ENCODE measurements at places on chromosomes 7 and 10.

DNA sequence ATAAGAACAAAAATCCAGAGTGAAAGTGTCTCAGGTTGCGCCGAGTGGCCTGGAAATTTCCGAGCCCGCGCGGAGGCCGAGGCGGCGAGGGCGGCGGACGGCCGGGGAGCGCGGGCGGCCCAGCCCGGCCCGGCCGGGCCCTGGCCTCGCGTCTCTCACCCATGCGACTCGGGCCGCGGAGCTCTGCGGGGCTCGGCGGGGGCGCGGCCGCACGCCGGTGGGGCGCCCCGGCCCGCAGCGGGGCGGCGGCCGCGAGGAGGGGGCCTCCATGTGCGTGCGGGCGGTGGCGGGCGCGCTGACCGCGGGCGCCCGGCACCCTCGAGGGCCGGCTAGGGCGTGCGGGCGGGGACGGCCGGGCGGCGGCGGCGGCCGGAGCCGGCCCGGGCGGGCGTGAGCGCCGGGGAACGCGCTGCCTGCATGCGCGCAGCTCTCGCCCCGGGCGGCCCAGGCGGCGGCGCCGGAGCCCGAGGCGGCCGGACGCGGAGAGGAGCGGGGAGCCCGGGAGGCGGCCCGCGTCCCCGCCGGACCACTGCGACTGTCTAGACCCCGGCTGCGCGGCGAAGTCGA is 302 bp upstream of the EN2 start:
- DNase-seq: no peak

DNA sequence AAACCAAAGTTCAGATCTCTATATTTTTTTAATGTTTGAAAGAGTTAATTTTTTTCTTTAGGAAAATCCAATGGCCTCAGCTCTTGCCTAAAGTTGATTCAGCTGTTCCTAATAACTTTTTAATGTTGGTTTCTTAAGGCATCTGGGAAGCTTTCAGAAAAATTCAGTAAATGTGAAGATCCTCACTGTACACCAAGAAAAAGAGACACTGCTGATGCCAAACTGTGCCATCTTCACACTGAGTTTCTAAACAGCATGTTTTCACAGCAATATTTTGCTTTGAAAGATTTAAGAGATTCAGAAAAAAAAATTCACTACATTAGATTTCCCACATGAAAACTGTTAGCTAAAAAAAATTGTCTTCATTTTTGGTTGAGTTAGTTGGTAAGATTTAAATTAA is 249.4 kb downstream of the NEBL start:
- DNase-seq: no peak

- DNase-seq: no peak
These were observed 222.1 kb upstream of the RHOBTB1 start for GRCh38 chr10:61166065-61166464.

GRCh38 chr7:101990811-101991418 is 173.5 kb downstream of the CUX1 start:
- no peak for DNase-seq

DNA sequence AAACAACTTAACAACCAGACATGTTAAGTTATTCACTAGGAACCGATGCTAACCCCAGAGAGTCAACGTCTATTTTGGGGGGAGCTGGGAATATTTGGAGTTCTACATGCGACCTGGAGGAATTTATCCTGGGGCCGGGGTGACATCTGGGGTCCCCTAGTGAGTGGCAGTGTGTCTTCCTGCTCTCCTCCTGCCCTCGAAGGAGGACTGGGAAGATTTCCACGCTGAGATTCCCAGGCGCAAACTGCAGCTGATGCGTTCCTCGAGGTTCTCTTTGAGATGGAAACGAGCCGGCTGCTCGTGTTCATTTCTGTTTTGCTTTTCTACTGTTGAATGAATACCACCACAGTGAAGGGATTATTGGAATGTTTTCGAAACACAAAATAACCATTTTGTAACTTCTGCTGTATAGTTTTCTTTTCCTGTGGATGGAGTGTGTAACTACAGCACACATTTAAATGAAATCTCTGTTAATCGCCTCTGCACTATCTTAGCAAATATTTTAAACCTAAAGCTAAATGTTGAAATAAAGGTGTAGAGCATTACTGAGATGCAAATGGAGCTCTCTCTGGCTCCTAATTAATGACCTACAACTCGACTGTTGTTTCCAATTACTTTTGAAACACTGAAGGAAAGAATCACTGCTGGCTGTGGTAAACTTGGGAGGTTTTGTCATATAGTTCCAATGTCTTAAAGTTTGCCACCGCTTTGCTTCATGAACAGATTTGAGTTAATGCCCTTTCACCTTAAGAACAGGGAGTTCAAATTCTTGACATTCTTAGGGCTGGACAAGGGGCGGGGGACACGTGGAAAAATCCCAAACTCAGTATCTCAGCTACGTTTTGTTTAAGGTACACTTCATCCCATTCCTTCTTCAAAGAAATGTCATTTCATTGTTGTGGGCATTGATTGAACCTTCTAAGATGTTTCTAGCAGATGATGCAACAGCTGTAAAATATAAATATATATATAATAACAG is 21.1 kb downstream of the GATA3 start:
- DNase-seq: no peak

DNA sequence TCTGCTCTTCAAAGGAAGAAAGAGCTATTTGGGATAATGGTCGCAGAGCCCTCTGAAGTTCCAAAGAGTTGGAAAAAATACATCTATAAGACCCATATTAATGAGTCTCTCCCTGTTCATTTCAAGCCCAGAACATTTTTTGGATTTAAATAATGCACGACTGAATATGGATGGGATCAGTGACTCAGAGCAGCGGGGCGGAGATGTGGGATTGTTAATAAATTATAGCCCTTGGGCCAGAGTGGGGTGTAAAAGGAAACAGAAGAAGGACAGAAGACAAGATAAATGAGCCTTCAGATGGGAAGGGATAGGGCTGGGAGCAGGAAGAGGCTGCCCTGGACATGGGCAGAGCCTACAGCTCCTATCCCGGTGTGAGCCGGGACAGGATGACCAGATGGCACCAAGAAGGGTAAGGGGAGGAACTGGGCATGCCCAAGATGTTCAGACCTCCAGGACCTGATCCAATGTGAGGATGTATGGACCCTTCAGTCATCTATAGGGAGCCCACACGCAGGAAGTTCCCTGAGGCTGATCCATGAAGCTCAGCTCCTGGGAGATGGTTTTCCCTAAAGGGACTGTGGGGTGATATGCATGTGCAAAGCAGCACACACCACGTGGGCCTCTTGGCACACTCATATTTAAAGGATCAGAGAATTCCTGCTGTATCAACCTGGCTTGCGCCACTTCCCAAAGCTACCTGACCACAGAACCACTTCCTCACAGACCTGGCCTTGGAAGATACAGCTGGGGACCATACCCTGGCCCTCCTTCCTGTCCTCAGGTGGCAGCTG is 96.1 kb upstream of the PLXNA4 start:
- no peak for DNase-seq

GRCh38 chr7:93811198-93811597 is 79.4 kb downstream of the TFPI2 start:
- DNase-seq: no peak

- DNase-seq: no peak
These were observed 66.4 kb upstream of the IFRD1 start for GRCh38 chr7:112383671-112384417.

- DNase-seq: no peak
These were observed 91.0 kb upstream of the GPR26 start for GRCh38 chr10:123575105-123575504.

DNA sequence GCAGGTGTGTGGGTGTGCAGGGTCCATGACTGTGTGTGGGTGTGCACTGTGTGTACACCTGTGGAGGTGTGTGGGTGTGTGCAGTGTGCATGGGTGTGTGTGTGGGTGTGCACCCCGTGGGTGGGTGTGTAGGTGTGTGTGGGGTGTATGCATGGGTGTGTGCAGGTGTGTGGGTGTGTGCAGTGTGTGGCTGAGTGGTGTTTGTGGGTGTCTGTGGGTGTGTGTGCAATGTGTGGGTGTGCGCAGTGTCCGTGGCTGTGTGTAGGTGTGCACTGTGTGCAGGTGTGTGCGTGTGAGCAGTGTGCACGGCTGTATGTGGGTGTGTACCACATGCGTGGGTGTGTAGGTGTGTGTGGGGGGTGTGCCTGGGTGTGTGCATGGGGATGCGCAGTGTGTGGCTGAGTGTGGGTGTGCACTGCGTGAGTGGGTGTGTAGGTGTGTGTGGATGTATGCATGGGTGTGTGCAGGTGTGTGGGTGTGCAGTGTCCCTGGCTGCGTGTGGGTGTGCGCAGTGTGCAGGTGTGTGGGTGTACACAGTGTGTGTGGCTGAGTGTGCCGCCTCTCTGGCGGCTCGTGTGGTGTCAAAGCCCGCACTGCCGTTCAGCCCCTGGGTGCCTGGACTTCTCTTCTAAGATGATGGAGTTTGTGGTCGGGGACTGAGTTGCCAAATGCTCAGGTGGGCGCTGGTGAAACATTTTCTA is 208.3 kb downstream of the DNAJB6 start:
- DNase-seq: no peak

DNA sequence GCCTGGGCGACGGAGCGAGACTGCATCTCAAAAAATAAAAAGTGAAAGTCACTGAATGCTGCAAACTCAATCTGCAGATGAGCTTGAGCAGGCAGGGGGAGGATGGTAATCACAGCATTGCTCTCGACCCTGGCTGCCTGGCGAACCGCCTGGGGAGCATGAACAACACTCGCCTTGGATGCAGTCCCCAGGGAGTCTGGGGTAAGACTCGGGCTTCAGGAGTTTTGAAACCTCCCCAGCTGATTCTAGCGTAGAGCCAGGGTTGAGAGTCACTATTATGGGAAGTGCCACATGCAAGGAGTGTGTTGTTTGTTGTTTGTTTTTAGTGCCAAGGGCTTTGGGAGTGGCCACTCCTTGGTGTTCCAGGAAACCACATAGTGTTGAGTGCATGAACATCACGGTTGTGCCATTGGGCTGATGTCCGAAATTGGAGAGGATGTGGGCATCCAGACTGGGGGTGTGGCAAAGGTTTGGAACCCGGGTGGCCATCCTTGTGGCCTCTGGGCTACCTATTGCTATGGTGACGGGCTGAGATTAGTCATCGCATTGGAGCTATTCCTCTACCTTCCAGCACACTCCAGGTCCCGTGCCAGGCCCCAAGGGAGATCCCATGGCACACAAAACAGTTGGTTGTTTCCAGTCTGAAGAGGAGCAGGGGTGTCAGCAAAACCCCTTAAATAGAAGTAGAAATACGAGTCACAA is 92.6 kb downstream of the RGS10 start:
- no peak for DNase-seq

DNA sequence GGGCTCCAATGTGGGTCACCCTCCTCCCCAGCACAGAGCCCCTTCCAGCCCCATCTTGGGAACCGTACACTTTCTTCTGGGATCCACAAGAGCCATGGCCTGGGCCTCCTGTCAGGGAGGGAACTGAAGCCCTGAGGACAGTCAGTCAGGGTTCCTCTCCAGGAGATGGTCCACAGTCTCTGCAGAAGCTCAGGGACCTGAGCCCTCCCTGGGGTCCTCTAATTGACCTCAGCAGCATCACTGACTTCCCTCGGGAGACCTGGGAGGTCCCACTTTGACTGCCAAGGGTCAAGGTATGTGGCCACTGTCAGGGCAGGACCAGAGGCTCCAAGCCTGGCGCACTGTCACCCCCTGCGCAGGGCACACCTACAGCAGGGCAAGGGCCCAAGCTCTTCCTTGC is 32.3 kb downstream of the NOD1 start:
- no peak for DNase-seq

- peak; percentile 36 for DNase-seq
These were observed 3.7 kb upstream of the IFIT1B start for GRCh38 chr10:89373916-89374711.

DNA sequence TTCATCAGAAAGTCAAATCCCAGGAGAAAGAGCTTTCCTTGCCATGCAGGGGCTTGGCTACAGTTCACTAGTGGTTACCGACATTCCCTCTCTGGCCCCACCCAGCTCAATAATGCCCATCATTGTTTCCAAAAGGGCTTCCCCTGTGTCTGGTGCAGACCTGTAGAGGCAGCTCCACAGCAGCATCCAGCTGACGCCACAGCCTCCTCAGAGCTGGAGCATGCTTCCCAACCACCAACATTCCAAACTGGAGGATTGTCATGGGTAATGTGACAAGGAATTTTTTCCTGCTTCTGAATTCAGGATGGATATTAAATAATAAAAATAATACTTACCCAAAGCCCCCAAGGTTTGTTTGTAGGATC is 77.4 kb downstream of the ZNF365 start:
- no peak for DNase-seq

DNA sequence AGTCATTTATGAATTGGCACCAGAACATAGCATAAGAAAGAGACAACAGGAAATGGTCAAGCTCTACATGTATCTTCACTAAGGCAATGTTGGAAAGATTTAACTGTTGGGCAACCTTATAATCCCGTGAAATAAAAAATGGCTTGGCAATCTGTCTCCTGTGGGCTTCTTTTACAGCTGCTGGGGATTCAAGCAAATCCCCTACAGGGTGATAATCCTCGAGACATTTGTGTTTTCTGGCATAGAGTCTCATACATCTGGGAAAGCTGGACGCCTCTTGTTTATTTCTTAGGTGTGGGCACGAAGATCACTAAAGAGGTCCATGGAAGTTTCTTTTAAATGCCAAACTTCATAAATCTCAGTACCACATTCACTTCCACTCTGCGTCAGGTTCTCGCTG is 82.2 kb upstream of the GPR141 start:
- DNase-seq: no peak

- no peak for DNase-seq
These were observed 131.5 kb downstream of the SPAG6 start for GRCh38 chr10:22476601-22477321.

DNA sequence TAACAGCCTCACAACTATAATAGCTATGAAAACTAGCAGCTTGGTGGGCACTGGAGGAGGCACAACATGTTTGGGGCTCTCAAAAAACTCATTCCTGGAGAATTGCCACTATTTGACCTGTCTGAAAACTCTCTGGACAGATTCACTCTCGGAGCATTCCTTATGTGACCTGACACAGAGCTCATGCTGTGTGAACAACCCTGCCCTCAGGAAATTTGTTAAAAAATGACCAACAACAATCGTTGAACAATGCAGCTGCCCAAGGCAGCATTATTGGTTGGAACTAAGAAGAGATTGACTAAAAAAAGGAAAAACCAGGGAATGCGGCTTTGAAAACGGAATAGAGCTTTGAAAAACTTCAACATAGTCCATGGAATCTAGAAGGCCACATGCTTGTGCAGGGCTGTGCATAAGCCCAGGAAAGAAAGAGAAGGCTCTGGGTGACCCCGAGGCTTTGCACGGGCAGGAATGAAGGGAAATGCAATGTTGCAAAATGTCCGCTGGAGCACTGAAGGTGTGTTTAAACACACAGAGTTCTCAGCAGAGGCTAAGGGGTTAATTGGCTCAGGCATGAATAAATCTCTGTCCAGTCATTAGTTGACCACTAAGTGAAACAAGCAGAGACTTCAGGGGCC is 52.8 kb downstream of the NAMPT start:
- no peak for DNase-seq

GRCh38 chr7:37113661-37114355 is 334.9 kb downstream of the ELMO1 start:
- DNase-seq: no peak

DNA sequence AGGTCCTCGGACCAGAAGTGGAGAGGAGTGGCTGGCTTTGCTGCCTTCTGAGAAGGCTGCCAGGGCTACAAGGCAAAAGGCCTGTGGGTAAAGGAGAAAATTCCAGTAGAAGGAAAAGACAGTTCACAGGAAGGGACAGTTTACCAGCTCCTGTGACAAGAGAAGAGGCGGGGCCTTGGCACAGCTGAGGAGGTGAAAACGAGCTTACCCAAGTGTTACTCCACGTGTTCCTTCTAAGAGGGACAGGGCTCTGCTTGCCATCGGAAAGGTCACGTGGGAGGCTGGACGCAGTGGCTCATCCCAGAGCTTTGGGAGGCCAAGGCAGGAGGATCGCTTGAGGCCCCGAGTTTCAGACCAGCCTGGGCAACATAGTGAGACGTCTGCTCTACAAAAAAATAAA is 129.4 kb upstream of the ZNF746 start:
- DNase-seq: no peak

- no peak for DNase-seq
These were observed 184.9 kb downstream of the DNAJB6 start for GRCh38 chr7:157521752-157522151.

Measured in K562 (cell line).